ENCODE measurements at places on chromosomes 1 and 21.

DNA sequence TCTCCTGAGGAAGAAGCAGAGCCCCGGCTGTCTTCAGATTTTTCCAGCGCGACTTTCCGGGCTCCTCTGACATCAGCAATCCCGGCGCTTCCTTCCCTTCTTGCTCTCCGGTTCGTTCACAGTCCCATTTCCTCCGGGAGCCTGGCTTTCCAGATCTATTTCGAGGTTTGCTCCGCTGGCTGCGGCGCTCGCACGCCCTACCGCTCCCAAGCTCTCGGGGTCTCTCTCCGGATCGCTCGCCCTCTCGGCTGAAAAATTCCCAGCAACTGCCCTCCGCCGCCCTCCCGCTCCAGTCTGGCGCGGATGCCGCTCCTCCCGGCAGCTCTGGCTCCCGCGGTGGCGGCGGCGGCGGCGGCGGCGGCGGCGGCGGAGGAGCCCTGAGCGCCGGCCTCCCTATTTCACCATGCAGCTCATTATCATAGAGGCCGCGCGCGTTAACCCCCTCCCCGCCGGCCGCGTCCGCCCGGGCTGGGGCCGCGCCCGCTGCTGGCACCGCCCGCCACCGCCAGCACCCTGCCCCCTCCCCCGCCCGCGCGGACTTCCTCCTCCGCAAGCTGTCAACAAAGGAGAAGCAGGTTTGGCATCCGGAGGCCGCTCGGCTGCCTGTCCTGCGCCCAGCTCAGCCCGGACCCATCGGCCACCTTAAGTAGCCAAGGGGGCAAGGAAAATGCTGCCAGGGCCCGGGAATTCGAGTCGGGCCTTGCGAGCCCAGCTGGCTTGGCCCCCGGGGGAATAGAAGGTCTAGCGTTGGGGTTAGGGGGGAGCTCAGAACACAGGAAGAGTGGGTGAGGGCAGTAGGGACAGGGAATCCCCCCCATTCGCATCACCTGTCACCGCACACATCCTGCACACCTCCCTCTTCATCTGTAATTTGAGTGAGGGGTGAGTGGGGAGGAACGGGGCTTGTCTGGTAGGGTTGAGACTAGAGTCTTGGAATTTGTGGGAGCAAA, at the start of gene PLXNA2:
TSS of gene PLXNA2 (minus strand) at position 418 of the 950 bp plus-strand sequence. CDS start 26,462 bp downstream, outside the sequence.
- DNase-seq, result peak; percentile 66

GRCh38 chr1:213678348-213678747, 309.4 kb upstream of the PROX1 start:
- no peak for DNase-seq

- no peak for DNase-seq
These were observed 20.1 kb downstream of the FAM151A start for GRCh38 chr1:54603241-54603640.

GRCh38 chr1:228190182-228190581, 17.7 kb upstream of the OBSCN start:
- no peak for DNase-seq

GRCh38 chr1:178371235-178371634, 125.5 kb downstream of the CLEC20A start:
- DNase-seq, result peak; percentile 52

DNA sequence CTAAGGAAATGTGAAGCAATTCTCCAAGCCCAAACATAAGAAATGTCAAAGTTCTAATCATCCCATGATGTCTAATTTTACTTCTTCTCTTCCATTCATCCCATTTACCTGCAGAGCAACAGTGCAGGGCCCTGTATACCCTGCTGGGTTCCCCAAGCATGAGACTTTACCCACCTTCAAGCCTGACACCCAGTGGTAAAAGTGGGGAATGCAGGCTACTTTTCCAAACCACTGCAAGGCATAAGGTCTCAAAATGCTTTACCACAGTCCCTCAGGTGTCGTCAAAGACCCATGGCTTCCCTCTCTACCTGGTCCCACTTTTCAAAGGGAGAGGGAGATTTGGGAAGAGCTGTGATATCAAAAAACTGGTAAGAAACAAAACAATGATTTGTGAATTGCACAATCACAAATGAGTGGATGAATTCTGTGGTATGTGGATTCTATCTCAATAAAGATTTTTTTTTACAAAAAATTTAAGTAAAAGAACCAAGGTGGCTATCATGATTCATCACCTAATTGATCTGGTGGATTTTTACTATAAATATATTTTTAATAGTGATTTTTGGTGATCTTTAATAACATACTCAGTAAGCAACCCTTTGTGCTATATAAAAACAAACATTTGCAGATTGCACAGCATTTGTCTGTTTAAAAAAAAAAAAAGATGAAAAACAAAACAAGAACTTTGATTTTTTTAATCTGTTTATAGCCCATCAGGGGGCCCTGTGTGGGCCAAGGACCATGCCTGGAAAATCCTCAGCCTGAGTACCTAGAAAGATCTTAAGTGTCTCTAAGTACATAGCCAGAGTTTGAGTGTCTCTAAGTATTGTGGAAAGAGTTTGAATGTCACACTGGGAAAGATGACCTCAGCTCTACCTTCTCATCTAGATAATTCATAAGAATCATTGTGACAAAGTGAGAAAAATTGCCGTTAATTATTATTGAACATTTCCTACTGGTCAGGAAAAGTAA, 73.1 kb upstream of the GJB5 start:
- peak; percentile 37 for DNase-seq

DNA sequence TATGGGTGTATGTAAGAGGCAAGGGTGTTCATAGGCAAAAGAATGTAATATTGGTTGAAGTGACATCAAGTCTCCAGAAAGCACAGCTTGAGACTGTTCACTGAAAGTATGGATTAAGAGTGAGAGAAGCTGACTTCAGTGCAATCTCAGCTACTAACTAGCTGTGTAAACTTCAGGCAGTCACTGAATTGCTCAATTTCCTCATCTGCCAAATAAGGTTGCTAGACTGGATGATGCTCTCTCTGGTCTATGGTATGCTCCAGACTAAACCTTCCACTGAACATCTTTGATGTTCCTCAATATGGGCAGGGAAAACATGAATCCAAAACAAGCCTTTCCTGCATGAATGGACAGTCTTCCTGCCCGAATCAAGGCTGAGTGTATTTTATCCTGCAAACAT, 111.8 kb upstream of the USH2A start:
- DNase-seq, result no peak

DNA sequence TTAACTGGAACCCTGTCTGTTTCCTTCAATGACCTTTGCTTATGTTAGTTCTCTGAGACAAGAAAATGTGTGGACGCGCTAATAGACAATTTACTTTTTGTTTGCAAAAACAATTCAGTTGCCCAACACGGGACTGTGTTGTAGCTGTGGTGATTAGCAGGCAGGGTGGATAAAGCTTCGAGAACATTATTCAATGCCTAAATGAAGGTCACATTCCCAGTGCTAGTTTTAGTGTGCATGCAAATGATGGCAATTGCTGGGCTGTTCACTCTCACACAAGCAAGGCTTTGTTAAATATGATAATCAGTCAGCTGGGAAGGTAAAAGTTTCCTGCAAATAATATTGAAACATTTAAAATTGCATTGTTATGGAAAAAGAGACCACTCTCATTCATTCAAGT, 188.4 kb downstream of the BACH1 start:
- DNase-seq, result no peak

DNA sequence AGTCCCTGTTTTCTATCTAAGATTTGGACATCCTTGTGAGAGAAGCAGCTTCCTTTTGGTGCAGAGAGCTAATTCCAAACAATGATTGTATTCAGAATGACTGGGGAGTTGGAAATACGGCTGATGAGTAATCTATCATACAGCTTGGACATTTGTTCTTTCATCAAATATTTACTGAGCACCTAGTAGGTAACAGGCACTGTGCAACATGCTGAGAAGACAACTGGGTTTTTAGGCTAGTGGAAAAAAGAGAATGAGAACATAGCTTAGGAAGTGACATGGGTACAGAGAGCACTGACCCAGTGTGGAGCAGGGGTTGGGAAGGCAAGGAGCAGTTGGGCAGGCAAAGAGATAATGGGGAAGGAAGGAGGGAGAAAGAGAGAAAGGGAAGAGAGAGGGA, 87.5 kb downstream of the TBX19 start:
- DNase-seq, result no peak

DNA sequence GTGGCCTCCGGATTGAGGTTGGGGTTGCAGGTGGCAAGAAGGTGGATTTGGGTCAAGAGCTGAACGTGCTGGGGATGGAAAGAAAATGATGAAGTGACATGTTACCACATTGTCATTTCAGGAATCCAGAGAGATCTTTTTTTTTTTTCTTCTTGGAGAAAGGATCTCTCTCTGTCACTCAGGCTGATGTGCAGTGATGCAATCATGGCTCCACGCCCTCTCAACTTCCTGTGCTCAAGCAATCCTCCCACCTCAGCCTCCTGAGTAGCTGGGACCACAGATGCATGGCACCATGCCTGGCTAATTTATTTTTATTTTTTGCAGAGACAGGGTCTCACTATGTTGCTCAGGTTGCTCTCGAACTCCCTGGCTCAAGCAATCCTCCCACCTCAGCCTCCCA, 80.6 kb downstream of the GON4L start:
- DNase-seq, result peak; percentile 12

- no peak for DNase-seq
These were observed 77.9 kb upstream of the HP1BP3 start for GRCh38 chr1:20865001-20865400.

- DNase-seq, result no peak
These were observed 47.8 kb upstream of the KANK4 start for GRCh38 chr1:62367005-62367557.

GRCh38 chr1:228360533-228361313, 45.9 kb downstream of the TRIM11 start:
- DNase-seq, result no peak
